ENCODE measurements at places on chromosomes 6 and 20.

DNA sequence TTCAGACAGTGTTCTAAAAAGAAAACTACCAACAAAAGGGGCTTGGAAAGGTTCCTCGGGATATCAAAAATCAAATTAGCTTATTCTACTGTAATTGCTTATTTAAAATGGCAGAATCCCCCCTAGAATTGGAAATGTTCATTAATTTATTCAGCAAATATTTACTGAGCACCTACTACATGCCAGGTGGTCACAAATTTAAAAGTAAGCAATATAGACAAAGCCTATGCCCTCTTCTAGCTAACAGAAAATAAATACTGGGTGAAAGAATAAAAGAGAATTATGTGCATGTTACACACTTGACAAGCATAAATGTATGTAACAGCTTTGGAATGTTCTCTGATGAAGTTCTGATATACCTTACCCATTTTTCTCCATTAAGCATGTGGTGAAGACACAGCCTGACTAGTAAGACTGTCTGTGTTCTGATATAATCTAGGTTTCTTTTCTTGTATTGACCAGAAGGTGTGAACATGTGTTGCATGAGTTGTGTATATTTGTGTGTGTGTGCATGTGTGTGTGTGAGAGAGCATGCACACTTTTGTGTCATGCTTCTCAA lies 606.7 kb upstream of the CITED2 start:
- DNase-seq: no peak

GRCh38 chr6:37979392-37980221 lies 160.1 kb downstream of the ZFAND3 start:
- DNase-seq: no peak

GRCh38 chr6:16316741-16317251 lies 78.4 kb downstream of the GMPR start:
- DNase-seq: no peak

GRCh38 chr20:44771172-44771535 lies 25.5 kb downstream of the KCNK15 start:
- DNase-seq: no peak

DNA sequence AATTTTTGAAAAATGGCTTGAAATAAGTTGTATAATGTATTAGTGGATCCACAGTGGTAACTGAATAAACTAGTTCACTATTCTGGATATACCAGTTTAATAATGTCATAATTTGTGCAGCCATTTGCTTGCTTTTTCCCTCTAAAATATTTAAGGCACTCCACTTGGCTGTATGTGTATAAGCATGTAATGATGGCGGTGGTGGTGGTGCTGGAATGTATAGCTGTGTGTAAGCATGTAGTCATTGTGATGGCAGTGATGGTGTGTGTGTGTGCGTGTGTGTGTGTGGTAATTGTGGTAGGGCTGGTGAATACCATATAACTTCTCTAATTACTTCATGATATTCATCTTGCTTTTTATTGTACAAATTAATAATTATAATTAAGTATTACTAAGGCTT lies 89.2 kb upstream of the HIVEP1 start:
- DNase-seq: no peak

GRCh38 chr20:63291811-63292210 lies 1.2 kb upstream of the COL20A1 start:
- no peak for DNase-seq

DNA sequence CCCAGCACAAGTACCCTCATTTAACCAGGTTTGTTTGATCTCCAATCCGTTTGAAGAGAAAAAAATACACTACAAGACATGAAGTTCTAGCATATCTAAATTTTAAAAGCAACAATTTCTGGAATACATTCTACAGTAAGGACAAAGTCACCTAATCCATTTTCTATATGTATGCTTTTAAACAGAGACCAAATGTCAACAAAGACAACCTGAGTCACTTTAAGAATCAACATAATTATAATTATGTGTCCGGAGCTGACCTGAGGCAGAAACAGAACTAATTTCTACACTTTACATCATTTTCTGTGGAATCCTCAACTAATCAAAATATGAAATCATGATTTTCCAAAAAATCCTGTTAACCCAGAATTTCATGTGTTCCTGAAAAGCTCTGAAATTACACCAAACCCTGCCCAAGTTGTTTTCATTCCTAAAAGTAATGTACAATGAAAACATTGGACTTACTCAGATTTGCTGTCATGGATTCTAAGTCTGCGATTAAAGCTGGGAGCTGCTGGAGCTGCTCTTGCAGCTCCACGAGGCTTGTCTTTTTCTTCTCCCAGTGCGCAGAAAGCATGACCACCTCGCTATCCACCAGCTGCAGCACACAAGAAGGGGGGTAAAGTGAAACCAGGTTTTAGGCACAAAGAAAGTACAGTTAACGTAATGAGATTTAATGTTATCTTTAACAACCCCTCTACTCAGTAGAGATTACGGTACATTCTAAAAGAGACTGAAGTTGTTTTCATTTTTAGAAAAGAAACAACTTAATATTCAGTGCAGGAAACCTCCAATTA lies 35.8 kb downstream of the DTNBP1 start:
- DNase-seq: no peak

GRCh38 chr6:45387236-45387635 lies 9.5 kb upstream of the SUPT3H start:
- DNase-seq: no peak

GRCh38 chr6:166454692-166455515 lies 72.2 kb upstream of the MPC1 start:
- no peak for DNase-seq

DNA sequence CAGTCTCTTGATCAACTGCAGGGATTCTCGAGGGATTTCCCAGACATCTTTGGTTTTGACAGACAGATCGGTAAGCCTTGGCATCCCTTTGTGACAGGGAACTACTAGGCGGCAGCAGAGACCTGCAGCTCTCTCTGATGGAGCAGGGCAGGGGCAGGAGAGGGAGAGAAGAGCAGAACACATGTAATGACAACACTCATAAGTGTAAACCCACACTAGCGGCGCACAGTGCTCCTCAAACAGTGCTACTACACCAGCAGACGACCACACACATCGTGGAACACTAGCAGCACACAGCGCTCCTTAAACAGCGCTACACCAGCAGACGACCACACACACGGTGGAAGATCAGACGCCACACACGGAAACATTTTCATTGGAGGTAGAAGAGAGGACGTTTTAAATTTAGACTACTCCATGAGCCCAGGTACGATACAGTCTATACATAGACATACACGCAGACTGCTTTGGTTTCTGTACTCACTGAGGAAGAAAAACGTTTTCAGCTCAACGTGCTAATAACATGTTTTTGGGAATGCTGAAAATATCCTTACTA lies 94.5 kb upstream of the TRAF3IP2 start:
- no peak for DNase-seq

- DNase-seq: no peak
Measured at GRCh38 chr6:44530209-44530909, 142.9 kb downstream of the CDC5L start.

DNA sequence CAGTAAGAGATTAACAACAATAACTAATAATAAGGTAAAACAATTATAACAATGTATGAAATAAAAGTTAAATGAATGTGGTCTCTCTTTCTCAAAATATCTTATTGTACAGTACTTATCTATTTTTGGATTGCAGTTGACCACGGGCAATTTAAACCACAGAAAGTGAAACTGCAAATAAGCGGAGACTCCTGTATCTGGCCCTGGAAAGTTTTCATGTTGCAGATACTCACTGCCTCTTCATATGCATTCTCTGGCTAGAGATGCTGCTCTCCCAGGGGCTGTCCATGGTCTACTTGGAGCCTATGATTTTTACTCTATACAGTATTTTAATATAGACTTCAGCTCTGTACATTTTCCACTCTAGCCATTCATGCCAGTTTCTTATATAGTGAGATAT lies 230.8 kb downstream of the FUT9 start:
- no peak for DNase-seq

DNA sequence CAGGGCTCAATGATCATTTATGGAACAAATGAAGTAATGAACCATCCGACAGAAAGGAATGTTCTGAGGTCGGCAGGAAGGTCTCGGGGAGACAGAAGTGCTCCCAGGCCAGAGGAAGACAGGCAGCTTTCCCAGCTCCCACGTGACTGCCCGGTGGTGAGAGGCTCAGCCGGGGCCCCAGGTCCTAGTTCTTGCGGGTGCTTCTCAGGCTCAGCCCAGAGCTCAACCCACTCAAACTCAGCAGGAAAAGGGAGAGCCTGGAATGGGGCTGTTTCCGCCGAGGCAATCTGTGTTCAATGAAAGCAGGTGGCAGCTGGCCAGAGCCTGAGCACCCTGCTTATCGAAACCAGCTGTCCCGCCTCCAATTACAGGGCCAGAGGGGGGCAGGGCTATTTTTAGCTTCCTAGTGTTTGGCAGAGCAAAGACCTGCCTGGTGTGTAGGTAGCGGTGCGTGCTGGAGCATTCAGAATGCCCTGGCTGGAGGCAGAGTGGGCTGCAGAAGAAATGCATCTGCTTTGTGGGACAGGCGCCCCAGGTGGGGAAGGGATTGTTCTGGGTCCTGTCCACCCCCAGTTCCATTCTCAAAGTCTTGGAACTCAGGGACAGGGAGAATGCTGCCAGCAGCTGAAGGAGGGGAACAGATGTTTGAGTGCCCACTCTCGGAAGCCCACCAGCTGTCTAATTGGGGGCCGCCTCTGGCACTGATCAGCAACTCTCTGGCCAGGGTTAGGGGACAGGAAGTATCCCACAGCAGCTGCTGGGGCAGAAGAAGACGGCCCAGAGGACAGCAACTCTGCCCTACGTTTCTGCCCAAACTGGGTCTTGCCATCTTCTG lies 145.1 kb downstream of the PREX1 start:
- DNase-seq: peak; percentile 80

- no peak for DNase-seq
Measured at GRCh38 chr6:158686791-158687381, 37.0 kb downstream of the SYTL3 start.

DNA sequence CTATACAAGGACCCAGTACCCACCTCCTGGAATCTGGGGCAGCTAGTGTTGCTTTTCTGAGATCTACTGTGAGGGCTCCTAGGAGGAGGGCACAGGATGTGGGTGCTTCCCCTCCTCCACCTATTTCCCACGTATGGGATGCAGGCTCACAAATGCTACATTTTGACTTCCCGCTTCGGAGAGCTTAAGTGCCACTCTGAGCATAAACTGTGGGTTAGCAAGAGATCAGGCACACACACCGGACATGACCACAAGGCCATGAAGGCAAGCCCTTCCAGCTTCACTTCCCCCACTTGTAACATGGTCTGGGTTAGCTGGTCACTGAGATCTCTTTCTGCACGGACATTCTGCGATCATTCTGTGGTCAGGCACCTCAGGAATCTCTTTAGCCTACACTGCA lies 15.7 kb upstream of the TGM3 start:
- DNase-seq: peak; percentile 73

DNA sequence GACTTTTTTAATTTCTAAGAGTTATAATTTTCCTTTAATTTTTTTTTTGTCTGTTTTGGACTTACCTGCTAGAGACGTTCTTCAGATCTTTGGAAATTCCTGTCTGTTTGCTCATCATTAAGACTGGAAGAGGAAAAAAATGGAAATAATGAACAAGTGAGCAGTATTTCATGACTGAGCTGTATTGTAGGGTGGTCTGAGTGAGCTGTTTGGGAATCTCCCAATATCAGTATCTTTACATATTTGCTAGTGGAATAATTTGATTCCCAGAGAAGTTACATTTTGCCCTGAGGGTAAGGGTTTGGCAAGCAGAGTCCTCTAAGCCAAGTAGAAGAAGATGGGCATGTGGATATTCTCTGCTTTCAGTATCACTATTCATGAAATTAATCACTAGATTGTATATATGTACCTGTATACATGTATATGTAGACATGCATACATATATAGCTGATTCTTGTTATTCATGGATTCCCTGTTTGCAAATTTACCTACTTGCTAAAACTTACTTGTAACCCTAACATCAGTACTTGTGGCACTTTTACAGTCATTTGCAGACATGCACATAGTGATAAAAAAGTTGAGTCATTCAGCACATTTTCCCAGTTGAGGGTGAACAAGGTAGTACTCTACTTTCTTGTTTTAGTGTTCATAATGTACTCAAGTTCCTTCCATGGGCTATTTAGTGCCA lies 13.5 kb downstream of the ZC2HC1B start:
- no peak for DNase-seq

DNA sequence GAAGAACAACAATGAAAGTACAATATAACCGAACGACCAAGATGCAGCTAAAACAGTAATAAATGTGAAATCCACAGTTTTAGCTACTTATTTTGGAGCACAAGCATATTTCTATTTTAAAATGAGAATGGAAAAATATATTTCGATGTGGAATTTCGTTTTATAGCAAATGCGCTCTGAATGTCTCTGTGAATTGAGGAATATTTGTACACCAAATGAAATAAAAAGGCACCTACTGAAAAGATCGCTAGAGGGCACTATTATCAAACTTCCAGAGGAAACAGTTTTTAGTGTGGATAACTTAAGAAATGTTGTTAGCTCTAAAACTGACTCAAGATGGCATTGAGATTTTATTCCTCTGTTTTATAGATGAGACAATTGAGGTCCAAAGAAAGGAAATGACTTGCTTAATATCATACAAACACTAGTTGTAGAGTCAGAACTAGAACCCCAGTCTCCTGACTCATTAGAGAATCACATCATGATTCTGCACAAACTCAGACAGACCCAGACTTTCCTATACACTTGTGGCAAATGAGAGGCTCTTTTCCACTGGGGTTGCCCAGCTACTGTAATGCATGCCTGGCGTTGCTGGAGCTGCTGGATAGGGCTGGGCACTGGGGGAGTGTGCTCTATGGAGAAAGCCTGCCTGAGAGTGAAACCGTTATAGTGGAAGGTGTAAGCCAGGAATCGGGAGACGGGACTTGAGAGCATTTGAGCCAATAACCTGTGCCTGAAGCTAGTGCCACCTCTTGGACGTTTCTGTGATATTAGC lies 51.9 kb downstream of the GCLC start:
- peak; percentile 59 for DNase-seq

- no peak for DNase-seq
Measured at GRCh38 chr6:158198461-158198860, 30.3 kb downstream of the GTF2H5 start.

DNA sequence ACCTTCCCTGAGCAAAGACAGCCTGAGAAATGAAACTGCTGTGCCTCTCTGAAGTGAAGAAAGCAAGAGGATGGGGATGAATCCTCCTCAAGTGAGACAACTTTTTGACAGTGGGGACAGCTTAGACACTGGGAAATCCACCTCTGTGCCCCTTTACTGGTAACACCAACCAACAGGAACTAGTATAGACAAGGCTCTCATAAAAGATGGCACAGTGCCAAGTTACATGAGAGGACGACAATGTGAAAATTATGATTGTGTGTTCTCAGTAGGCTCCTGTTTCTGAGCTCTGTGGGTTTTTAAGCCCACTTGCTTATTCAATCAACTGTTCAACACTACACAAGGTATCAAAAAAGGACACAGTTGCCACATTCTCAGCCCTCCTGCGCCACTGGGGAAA lies 41.6 kb upstream of the LYRM2 start:
- DNase-seq: no peak
